ENCODE measurements at places on chromosomes 12 and 14.

DNA sequence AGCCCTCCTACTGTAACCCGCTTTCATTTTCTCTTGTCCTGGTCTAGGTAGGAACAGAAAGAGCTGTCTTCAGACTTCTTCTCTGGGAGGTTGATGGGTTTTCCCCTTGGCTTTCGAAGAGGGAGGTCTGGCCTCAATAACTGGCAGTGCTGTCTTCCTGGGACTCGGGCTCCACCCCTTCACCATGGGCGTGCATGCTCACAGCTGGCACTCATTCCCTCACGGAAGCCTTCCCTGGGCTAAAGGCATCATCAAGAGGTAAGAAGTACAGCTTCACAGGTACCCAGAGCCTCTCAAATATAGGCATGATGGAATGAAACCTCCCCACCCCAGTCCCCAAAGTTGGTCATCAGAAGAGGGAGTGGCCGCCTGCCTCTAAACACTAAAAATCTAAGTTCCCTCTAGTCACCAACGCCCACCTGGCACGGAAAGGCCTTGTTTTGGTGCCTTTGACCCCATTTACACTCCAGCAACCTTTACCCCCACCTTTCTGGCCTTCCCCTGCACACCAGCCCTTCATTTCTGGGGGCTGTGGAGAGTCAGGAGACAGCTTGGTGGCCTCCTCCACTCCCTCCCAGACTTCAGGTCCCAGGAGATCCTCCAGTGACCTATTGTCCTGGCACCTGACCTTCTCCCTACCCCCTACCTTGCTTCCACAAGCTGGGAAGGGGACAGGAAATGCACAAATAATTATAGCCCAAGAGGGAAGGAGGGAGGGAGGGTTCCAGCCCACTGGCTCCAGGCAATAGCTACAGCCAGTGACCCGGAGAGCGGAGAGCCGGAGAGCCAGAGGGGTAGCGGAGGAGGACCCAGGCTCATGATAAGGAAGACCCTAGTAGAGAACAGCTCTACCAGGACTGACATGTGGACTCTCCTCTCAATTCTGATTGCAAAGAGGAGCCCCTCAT, 2.8 kb downstream of the RAPGEF3 start:
- no peak for DNase-seq

- no peak for DNase-seq
These were observed 110.4 kb downstream of the TMTC1 start for GRCh38 chr12:29673346-29673745.

GRCh38 chr12:100796621-100797020, 2.0 kb downstream of the ANO4 start:
- no peak for DNase-seq

- DNase-seq, result peak; percentile 12
These were observed 20.2 kb upstream of the FUT8 start for GRCh38 chr14:65392296-65392695.

- DNase-seq, result no peak
These were observed 326.8 kb downstream of the CCER1 start for GRCh38 chr12:90628213-90628612.

DNA sequence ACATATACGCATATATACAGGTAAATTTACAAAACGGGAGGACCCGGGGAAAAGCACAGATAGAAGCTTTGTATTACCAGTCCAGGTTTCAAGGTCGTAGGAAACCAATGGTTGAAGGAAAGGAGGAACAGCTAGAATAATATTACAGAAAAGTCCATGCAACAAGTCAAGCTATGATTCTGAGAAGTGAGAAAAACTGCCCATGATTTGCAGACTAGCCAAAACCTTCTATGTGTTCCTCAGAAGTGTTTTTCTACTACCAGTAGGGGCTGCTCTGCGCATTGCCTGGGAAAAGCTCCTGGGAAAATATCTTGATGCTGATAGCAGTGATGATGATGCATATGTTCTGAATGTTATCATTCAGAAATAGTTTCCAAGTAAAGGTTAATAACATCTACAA, 2.2 kb downstream of the PDZRN4 start:
- DNase-seq, result peak; percentile 76

GRCh38 chr14:88075269-88075981, 70.5 kb downstream of the GPR65 start:
- no peak for DNase-seq

DNA sequence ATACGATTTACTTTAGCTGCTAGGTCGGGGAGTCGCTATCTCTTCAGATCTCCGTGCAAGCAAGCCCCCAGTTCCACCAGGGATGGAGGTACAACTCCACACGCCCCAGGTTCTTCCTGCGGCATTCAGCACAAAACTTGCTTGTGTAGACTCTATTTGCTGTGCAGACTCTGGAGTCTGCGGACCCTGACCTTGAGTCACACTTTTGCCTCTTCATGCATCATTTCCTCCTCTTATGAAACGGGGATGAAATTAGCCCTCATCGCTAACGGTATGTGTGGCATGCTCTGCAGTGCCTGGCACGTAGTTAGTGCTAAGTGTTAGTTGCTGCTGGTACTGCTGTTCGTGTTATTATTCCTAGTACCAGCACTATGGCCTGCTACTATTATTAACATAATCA, 84.4 kb downstream of the TMEM132D start:
- no peak for DNase-seq

DNA sequence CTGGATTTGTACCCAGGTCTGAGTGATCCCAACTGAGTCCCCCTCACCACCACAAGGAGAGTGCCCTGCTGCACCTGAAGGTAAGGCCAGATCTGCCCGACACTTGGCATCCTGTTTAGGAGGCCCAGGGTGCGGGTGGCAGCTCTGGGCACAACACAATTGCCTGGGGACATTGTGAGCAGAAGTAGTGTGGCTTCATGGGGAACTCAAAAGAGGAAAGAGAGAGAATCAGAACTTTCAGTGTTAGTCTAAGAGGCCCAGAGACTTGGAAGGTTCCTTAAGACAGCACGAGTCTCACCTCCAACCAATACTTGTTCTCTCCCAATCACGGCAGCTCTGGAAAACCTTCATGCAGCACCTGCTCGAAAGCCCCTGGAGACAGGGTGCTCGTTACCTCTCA, 6.6 kb upstream of the SLC8B1 start:
- no peak for DNase-seq

DNA sequence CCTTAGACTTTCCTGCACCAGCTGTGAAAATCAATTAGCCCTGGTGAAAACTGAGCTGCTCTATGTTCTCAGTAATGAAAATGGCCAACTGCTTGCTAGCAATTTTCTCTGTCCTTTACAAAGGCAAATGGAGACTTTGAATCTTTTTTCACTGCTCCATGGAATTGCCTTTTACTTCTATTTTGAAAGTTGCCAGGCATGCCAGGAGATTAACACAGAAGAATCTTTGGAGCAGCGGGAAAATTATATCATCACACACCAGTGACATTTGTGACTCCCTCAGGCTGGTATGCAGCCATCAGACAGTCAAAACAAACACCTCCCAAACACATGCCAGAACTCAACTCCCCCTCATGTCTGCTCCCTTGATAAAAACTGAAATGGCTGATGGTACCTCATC, 872.0 kb upstream of the FLRT2 start:
- no peak for DNase-seq

- no peak for DNase-seq
These were observed 73.0 kb downstream of the NINJ2 start for GRCh38 chr12:590206-590750.

DNA sequence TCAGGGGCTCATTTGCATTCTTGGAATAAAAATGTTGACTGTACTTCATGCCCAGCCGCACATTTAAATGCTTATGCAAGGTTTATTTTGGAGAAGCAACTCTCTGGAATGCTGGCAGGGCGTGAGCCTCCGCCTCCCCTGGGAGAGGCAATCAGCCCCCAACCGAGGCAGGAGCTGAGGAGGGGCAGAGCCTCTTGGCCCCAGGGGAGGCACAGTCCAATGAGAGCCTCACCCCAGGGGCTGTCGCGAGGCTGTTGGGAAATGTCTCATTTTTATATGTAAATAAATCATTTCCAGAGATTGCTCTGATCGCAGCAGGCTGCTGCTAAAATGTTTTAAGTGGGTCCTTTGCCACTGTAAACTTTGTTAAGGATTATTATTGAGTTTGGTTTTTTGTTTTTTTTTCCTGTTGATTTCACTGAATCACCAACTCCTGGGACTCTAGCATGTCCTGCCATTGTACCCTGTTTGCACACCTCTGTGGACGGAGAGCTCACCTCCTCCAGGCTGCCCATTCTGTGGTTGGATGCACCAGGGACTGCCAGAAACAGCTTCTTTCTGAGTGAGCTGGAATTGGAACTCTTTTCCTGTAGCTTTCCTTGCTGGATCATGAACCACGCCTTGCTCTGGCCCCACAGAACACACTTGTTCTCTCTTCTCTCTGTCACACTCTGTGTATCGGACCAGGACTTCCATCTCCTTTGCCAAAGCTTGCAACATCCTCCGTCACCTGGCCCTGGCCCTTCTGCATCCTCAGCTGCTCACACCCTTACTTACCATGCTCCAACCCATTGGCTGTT, 46.9 kb upstream of the FAM181A start:
- peak; percentile 70 for DNase-seq

GRCh38 chr14:97916100-97916499, 1118.9 kb downstream of the VRK1 start:
- DNase-seq, result no peak

DNA sequence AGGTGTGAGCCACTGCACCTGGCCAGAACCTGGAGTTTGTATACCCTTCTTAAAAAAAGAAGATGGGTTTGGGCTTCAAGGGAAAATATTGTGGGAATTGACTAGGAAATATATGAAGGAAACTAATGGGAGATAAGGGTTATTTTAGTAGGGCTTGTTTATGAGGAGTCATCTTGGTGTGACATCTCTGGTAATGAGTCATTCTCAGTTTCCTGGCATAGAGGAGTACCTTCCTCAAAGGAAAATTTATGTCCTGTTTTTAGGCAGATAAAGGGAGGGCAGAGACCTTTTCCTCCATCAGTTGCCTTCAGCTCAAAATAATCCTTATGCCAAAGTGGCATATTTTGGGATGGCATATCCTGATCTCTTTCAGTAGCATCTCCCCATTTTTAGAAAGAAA, 30.6 kb upstream of the NFKBIA start:
- no peak for DNase-seq

GRCh38 chr12:111185206-111185888, 183.5 kb downstream of the PHETA1 start:
- no peak for DNase-seq

GRCh38 chr14:90720336-90720735, 95.9 kb downstream of the TTC7B start:
- no peak for DNase-seq

- no peak for DNase-seq
These were observed 354.9 kb downstream of the TMEM121 start for GRCh38 chr14:105881021-105881930.

DNA sequence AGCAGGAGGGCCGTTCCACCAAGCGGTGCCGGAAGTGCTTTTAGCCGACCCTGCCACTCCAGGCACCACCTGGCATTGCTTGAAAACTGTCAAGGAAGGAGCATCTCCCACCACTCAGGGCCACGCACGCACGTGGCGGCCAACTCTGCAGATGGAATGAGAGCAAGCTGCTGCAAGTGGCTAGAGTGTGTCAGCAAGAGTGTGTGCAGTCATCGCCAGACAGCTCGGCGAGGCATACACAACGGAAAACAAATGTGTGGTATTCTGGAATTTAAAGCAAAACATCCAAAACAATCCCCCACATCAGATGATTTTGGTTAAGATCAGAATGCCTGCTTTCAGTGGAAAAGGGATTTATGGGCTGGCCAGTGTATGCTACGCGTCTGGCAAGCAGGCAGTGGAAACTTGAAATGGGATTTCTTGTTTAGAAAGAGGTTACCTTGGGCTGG, 11.2 kb downstream of the CD9 start:
- DNase-seq, result peak; percentile 52

GRCh38 chr12:104291867-104292524, 11.5 kb upstream of the EID3 start:
- no peak for DNase-seq

DNA sequence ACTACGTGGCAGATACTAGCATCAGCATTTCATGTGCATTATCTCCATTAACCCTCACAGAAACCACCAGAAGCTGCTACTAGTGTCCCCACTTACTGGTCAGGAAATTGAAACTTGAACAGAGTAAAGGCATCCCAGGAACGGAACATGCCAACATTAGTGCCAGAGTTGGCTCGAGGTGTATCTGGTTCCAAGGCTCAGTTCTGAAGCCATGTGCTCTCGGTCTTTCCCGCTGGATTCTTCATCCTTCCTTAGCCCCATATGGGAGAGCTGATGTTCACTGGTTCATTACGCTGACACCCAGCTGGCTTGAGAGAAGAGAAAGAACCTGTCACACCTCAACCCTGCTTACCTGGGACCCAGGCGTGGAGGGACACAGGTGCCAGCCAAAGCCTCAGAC, 91.5 kb downstream of the TBX5 start:
- DNase-seq, result no peak

DNA sequence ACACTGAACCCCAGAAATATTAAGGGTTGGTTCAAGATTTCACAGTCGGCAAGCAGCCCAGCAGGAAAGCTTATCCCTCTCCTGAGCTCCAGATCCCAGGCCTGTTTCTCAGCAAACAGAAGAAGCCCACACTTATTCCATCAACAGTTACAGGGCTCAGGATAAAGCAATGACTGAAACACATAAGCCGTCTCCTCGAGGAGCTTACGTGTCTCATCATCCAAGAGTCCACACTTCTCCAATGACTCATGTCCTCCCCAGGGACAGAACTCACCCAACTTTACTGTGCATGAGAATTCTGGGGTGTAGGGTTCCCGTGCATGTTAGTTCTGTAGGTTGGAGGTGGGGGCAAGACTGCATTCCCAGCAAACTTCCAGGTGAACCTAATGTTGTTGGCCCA, 31.2 kb downstream of the GSC start:
- peak; percentile 78 for DNase-seq

- no peak for DNase-seq
These were observed 87.8 kb upstream of the PRKD1 start for GRCh38 chr14:30015489-30015888.

DNA sequence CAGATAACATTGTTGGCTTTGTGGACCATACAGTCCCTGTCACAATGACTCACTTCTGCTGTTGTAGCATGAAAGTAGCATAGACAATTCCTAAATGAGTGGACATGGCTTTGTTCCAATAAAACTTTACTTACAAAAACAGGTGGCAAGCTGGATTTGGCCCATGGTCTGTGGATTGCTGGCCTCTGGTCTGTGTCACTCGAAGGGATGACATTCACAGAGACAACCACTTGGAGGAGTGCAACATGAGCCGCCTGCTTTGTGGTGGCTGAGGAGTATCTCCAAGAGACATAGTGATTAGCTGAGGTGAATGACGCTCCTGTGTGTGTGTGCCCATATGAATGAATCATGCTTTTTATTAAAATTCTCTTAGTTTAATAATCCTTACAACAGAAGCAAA, 81.3 kb upstream of the NRXN3 start:
- no peak for DNase-seq
